ENCODE measurements at places on chromosomes 13 and 19. TPM values are rescaled to one million over a fixed set of nuclear protein-coding genes. Genes with fewer than 3 reads are reported as not detected.

Gene KIR3DL2
- not detected for total RNA-seq

DNA sequence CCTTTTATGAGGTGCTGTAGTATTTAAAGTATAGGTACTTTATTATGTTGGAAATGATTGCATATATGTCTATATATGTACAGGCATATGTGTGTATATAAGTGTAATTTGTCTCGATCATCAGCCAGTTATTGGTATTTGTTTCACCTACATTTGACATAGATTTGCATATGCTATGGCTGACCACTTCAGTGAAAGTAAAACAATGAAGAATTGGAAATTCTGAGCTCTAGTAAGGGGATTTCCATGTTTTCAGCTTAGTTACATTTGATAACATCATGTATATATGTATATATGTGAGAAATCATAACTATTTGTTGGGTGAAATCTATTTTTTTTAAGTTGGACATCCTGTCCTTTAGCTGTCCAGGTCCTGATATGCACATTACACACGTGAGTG is 1303.9 kb downstream of the EFNB2 start:
- DNase-seq = no peak

GRCh38 chr13:95174517-95174916 is 126.7 kb downstream of the ABCC4 start:
- DNase-seq = no peak

- no peak for DNase-seq
These were observed 553.9 kb upstream of the ARGLU1 start for GRCh38 chr13:107121793-107122192.

- no peak for DNase-seq
These were observed 288.3 kb downstream of the KCTD12 start for GRCh38 chr13:76597868-76598267.

DNA sequence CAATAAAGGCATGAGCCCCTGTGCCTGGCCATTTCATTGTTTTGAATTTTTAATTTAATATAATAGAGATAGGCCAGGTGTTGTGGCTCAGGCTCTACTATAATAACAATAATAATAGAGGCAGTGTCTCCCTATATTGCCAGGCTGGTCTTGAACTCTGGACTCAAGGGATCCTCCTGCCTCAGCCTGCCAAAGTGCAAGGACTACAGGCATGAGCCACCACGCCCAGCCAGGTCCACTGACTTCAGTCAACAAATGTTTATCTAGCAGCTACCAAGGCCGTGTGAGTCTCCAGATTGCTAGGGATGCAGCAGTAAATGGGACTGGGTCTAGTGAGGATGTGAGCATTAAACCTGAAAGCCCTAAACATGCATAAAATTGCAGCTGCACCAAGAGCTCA is 13.8 kb upstream of the ILF3 start:
- DNase-seq = no peak

DNA sequence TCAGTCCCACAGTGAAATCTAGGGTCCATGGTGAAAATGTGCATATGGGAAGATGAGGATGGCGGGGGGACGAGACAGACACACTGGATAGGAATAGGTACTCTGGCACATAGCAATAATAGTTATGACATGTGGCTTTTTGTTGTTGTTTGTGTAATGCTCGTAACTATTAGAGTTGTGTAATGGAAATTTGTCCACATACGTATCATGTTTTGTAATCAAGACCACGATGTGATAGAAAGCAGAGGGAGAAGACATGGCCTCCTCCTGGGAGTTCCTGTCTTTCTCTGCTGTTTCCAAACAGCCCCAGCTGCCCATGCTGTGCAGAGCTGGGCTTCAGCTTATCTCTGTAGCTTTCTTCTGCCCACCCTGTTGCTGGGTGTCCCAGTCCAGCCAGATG is 185.3 kb upstream of the TMTC4 start:
- DNase-seq = no peak

- DNase-seq = no peak
These were observed 1658.6 kb upstream of the MIR17HG start for GRCh38 chr13:89688918-89689317.

DNA sequence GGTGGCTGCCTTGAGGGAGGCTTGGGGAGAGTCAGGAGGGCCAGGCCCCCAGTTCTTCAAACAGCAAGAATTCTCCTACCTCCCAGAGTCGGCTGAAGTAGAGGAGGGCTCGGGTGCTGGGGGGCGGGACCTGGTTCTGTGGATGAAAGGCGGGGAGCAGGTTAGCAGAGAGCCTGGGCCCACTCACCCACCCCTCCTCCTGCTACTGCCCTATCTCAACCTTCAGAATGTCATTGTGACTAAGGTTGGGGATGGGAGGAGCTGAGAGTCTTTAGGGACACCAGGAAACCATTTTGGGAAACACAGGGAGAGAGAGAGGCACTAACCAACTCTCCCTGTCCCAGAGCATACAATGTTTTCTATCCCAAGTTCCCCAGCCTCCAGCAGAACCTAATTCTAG is 10.7 kb downstream of the DMKN start:
- DNase-seq = no peak

- DNase-seq = peak; percentile 0
These were observed 825.8 kb downstream of the GPC5 start for GRCh38 chr13:92224052-92224821.

Gene FUT3
- 0.88 TPM for total RNA-seq

Gene ZNF441
- 6.7 TPM for total RNA-seq

Gene LYPD3
- 30.7 TPM for total RNA-seq

GRCh38 chr13:31794452-31794851 is 55.1 kb downstream of the RXFP2 start:
- no peak for DNase-seq

- DNase-seq = no peak
These were observed 9.0 kb downstream of the ZNF808 start for GRCh38 chr19:52536448-52536800.

- no peak for DNase-seq
These were observed 394.3 kb upstream of the HTR2A start for GRCh38 chr13:47291107-47291656.

Gene UBE2L5
- total RNA-seq = not detected

Gene TUBB4A
- total RNA-seq = not detected

Gene PROZ
- not detected for total RNA-seq

- no peak for DNase-seq
These were observed 44.1 kb upstream of the ZNF780A start for GRCh38 chr19:40134866-40135265.

- DNase-seq = no peak
These were observed 232.1 kb downstream of the TDRD3 start for GRCh38 chr13:60629158-60629557.

DNA sequence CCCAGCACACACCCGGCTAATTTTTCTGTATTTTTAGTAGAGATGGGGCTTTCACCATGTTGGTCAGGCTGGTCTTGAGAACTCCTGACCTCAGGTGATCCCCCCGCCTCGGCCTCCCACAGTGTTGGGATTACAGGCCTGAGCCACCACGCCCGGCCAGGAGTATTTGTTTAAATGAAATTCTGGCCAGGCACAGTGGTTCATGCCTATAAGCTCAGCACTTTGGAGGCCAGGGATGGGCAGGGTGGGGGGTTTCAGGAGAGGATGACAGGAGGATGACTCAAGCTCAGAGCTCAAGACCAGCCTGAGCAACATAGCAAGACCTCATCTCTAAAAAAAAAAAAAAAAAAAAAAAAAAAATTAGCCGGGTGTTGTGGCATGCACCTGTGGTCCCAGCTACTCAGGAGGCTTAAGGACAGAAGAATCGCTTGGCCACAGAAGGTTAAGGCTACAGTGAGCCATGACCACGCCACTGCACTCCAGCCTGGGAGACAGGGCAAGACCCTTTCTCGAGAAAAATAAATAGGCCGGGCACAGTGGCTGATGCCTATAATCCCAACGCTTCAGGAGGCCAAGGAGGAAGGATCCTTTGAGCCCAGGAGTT is 8.2 kb upstream of the DHDH start:
- DNase-seq = peak; percentile 96

Data from mammary epithelial cell (primary cell).